ENCODE measurements at places on chromosomes 1 and 21.

- DNase-seq, result no peak
Observed at GRCh38 chr1:40610156-40610555, 55.3 kb downstream of the RIMS3 start.

- DNase-seq, result no peak
Observed at GRCh38 chr1:16101623-16102022, 28.2 kb upstream of the FAM131C start.

- DNase-seq, result no peak
Observed at GRCh38 chr1:177145106-177146070, 19.1 kb downstream of the ASTN1 start.

GRCh38 chr1:32883338-32884031 lies 2.8 kb upstream of the HPCA start:
- DNase-seq, result no peak

GRCh38 chr1:232355162-232356006 lies 274.5 kb downstream of the SIPA1L2 start:
- DNase-seq, result no peak

GRCh38 chr1:44808063-44808937 lies at the start of gene BTBD19:
BTBD19 (plus strand) TSS chr1:44808523; CDS start chr1:44808821, 298 bp downstream.
- no peak for DNase-seq

- no peak for DNase-seq
Observed at GRCh38 chr1:68346188-68346808, 103.5 kb downstream of the RPE65 start.

DNA sequence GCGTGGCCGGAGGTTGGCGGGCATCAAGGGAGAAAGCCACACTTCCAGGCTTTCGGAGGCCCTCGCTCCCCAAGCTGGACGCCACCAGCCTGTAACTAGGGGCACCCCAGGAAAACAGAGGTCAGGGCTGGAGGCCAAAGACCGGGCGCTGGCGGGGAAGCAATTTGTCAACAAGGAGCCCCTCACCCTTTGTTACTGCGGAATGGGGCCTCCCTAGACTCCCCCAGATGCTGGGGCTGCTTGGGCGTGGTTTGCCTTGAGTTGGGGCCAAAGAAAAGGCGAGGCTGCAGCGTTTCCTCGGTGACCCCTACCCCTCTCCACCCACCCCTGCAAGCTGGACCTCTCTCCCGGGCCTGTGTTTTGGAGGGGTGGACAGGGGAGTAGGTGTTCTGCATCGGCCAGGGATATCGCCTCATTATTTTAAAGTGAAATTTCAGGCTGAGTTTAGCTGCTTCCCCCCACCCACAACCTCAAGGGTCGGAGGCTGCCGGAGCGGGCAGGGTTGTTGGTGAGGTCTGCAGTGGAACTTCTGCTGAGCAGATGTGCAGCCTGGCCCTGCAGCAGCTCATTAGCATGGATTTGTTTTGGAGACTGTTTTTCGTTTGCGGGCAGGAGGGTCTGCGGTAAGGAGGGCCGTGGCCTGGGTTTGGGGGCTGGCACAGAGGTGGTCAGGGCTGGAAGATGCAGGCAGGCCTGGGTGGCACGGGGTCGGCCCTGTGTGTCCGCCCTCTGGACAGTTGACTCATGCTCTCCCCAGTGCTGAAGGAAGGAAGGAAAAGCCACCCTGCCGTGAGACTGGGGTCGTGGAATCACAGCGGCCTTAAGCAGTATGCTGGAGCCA lies 1.5 kb downstream of the NBL1 start:
- no peak for DNase-seq

- DNase-seq, result no peak
Observed at GRCh38 chr1:230860617-230861384, 7.5 kb downstream of the C1orf198 start.

GRCh38 chr1:101918277-101918676 lies 78.4 kb downstream of the OLFM3 start:
- no peak for DNase-seq

- no peak for DNase-seq
Observed at GRCh38 chr1:199087144-199087543, 448.3 kb downstream of the PTPRC start.

DNA sequence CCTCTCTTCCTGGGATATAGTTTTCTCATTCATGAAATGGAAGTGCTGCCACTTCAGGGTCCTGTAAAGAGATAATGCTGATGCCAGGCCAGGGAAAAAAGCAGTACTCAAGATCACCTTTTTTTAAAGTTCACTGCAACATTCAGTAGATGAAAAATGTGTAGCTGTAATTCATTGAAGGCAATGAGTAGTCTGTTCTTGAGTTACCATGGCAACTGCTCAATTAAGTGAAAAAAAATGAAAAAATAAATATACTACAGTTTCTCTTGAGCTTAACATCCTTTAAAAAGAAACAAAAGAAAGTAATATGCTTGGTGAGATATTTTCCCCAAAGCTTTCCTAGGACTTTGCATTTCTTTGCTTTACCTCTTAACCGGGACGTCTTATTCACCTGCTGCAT lies 183.3 kb downstream of the AK5 start:
- no peak for DNase-seq

DNA sequence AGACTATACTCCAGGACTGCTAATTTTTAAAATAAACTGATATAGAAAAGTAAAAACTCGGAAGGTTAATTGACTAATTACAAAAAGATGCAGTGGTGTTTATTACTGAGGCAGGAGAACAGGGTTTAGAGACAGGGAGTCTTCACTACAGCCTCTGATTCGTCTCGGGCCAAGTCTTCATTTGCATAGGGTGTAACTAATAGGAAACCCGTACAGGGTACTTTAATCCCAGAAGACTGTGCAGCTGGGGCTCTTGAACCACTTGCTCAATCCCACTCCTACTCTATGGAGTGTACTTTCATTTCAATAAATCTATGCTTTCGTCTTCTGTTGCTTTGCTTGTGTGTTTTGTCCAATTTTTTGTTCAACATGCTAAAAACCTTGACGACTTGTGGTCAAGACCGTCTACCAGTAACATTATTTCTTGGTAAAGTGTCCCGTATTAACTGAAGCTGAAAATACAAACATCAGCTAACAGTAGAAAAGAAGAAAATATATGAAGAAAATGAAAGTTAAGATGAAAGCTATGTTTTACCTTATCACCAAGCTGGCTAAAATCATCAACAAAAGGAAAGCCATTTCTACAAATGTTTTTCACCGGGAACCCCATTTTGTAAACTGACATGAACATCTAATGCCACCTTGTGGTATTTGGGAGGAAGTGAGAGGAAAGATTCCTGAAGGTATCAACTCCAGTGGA lies 8.0 kb downstream of the SDHB start:
- peak; percentile 34 for DNase-seq

DNA sequence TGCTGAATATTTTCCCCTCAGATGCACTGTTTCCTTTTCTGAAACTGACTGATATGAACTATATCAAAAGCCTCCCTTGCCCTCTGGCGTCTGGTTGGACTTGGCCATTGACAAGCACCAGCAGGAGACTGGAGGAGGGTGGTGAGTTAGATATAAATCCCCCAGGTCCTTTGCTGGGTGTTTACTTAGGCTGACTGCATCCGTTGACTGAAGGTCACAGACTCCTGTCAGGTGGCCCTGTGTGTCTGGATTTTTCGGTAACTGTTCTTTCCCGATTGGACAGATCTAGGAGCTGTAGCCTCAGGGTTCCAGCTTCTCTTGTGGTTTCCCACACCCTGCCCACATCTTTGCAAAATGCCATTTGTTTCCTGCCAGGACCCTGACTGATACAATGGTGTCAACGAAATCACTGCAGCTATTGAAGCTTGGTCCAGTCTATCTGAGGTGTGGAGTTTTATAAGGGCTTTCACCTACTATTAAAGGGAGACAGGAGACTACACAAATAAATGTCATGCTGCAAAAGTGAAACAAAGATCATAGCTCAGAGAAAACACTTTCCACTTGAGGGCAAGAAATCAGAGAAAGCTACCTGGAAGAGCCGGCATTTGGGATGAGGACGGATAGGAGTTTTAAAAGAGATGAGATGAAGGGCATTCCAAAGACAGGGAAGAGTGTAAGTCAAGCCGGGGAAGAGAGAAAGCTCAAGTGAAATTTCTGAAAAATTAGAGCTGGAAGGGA lies 1.5 kb upstream of the MAGI3 start:
- no peak for DNase-seq

- DNase-seq, result no peak
Observed at GRCh38 chr1:212366901-212367300, 47.8 kb downstream of the PACC1 start.

DNA sequence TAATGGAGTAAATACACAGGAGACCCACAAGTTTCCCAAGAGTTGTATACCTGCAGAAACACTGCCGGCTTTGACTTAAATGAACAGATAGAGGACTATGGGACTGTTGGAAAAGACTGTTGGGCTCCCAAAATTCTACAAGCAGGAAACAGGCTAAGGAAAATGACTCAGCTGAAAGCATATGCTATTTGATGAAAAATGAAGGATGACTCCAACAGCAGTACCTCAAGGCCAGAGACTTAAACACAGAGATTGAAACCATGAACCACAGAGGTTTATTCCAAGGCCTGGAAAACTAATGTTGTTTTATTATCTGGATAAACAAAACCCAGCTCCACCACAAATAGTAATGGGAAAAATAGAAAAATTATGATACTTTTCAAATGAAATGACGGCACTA lies 187.7 kb downstream of the TNFSF18 start:
- no peak for DNase-seq

GRCh38 chr1:181503171-181503810 lies 20.0 kb downstream of the CACNA1E start:
- DNase-seq, result no peak

- no peak for DNase-seq
Observed at GRCh38 chr21:36693489-36694030, 5.4 kb upstream of the SIM2 start.

DNA sequence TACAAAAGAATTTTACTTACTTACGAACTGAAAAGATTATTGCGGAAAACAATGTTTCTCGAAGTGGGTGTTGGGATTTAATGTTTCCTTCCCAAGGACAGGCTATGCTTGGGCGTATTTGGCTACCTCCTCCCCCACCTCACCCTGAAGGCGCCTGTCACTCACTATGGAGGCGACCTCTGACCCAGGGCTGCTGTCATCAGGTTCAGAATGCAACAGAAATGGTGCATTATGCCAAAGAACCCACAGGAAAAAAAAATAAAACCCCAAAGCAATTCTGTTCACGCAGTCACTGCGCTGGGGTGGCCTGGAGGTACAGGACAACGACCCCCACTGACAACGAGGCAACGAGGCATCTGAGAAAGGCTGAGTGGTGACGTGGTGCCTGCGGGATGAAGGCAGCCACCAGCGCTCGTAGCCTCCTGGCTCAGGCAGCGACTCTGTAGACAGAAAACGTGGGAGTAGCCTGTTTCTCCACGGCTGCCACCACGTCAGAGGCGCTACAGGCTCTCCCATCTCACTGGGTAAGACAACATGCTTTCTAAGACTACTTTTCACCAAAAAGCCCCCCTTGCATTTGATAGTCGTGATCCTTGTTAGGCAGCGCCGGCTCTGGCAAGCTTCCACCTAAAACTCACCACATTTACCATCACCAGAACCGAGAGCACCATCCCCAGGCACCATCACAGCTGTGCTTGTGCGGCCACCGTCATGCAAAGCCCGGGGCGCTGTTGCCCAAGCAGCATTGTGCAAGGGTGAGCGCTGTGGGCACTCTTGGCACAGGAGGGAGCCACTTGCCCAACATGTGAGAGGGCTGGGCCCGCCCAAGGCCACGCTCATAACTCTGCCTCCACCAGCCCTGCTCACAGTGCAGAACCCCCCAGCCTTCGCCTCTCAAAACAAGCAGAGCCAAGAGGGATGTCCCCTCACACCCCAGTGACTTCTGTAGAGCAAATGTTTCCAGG lies 14.3 kb downstream of the NADK start:
- no peak for DNase-seq

DNA sequence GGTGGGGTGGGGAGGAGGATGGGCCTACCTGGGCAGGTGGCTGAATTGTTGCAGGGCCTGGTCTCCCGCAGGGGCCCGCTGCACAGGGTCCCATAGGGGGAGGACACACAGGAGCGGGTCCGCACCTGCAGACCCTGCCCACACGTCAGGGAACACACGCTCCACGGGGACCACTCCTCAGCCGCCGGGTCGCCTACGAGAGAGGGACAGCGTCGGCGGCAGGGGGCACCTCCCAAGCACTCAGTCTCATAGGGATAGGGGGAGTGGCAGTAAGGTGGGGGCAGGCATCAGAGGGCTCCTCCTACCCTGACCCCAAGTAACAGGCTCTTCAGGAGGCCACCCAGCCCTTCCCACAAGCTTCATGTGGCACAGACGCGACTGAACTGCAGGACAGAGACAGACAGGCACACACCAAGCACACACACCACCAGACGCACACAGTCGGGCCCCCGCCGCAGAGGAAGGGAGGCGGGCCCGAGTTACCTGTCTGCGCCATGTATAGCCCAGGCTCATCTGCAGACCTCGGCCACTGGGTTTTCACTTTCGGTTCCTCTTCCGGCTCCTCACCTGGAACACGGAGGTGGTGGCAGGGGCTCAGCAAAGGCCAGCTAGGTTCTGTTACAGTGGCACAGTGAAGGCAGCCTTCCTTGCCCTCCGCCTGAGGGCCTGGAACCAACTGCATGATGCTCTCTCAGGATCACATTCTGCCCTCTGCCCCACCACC lies 19.8 kb downstream of the ADGRB2 start:
- no peak for DNase-seq

GRCh38 chr1:119549719-119550132 lies 42.7 kb downstream of the HSD3B1 start:
- DNase-seq, result peak; percentile 25

All from CD4-positive, alpha-beta T cell treated with Interleukin-15 for 4 hours (primary cell).